IPS DF 19.7 (cell line): ENCODE measurements at places on chromosomes 11 and 22.

GRCh38 chr22:48473202-48473601 lies 1354.5 kb downstream of the BRD1 start:
- DNase-seq, result no peak

DNA sequence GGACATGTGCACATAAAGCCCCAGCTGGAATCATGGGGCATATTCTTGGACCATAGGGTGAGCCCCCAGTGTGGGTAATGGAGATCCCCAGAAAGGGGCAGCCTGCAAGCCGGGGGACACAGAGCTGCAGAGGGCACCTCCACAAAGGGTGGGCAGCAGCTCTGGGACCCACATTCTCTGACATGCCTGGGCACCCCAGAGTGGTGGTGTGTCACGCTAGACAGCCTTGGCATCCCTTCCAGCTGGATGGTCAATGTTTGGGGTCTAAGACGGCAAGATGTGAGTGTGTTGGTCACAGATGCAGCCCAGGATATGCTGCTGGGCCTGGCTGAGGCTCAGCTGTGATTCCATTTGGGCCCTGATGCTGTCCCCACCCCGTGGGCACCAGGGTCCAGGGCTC lies 9.7 kb downstream of the ADORA2A start:
- no peak for DNase-seq

GRCh38 chr22:40894417-40894816 lies 32.5 kb upstream of the DNAJB7 start:
- no peak for DNase-seq

- no peak for DNase-seq
Observed at GRCh38 chr22:26481112-26481693, 2.4 kb downstream of the HPS4 start.

DNA sequence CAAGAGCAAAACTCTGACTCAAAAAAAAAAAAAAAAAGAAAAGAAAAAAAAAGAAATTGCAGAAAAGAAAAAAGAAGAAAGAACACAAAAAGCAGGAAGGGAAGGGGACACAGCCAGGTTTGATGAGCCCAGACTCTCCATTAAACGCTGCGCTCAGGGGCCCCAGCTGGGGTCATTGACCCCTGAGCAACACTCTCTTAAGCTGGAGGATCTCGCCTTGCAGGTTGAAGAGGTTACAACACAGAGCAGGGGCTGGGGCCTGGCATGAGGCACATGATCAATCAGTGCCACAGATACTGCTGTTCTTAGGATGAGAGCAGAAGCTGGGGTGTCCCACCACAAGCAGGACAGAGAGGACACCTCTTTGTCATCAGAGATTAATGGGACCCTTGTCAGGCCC lies 7.8 kb downstream of the FGF3 start:
- DNase-seq, result no peak

- no peak for DNase-seq
Observed at GRCh38 chr11:94046796-94047195, 25.6 kb downstream of the HEPHL1 start.

GRCh38 chr11:10108915-10109680 lies 184.9 kb downstream of the SBF2 start:
- DNase-seq, result no peak

- DNase-seq, result no peak
Observed at GRCh38 chr22:49954991-49955580, 5.5 kb upstream of the PIM3 start.

GRCh38 chr11:121467965-121468364 lies 15.2 kb upstream of the SORL1-AS1 start:
- no peak for DNase-seq

GRCh38 chr22:35449829-35450689 lies 50.1 kb downstream of the MCM5 start:
- DNase-seq, result no peak

- no peak for DNase-seq
Observed at GRCh38 chr11:130815097-130815802, 101.0 kb downstream of the SNX19 start.

- no peak for DNase-seq
Observed at GRCh38 chr11:134433806-134434205, 21.8 kb upstream of the B3GAT1 start.

- DNase-seq, result no peak
Observed at GRCh38 chr11:2558861-2559526, 114.2 kb downstream of the KCNQ1 start.

- DNase-seq, result no peak
Observed at GRCh38 chr11:70611821-70612220, 213.5 kb downstream of the CTTN start.

- no peak for DNase-seq
Observed at GRCh38 chr11:1235901-1236315, 13.0 kb downstream of the MUC5B start.

- DNase-seq, result no peak
Observed at GRCh38 chr22:28601915-28602314, 77.7 kb downstream of the TTC28 start.

DNA sequence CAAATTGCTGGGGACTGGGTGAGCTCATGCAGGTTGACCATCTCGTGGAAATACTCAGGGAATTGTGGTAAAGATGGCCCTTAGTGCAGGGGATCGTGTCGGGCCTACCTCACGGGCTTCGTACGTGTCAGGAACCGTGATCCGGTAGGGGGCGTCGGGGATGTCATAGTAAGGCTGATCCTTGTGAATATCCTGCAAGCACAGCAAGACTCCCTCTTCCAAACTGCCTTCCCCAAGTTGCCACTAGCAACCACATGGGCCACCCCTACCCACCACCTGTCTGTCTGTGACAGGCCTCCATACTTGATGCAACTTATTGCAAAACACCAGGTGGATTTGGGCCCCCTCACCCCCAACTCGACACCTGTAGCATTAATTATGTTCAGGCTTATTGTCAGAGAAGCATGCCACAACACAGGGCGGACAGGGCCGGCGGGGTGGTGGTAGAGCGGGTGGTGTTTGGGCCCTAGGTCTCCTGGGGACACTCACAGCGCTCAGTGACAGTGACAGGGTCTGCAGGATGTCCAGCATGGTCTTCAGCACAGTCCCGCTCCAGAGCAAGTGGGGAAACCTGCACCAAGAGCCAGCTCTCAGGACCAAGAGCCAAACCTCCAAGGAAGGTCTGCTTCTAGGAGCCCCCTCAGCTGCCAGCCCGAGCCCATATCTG lies 22.6 kb upstream of the SERPIND1 start:
- DNase-seq, result no peak

- no peak for DNase-seq
Observed at GRCh38 chr11:17014321-17014832, at the start of gene PLEKHA7. Gene PLEKHA7 (minus strand): TSS chr11:17014414. CDS start chr11:17014401, 13 bp downstream.

DNA sequence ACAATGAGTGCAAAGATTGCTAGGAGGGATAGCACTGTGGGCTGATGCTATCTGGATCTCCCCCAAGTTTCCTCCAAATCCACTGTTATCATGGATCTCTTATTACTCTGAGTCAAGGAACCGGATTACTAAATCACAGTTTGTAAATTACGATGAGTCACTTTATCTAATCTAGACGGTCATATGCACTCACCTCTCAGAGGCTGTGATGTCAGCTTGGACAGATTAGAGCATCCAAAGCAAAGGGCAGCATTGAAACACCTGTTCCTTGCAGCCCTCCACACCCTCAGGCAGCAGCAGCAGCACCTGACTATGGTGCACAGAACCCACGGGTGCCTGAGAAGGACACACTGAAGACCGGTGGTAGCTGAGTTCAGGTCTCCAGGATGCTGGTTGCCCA lies 14.0 kb upstream of the POU2AF1 start:
- DNase-seq, result no peak

DNA sequence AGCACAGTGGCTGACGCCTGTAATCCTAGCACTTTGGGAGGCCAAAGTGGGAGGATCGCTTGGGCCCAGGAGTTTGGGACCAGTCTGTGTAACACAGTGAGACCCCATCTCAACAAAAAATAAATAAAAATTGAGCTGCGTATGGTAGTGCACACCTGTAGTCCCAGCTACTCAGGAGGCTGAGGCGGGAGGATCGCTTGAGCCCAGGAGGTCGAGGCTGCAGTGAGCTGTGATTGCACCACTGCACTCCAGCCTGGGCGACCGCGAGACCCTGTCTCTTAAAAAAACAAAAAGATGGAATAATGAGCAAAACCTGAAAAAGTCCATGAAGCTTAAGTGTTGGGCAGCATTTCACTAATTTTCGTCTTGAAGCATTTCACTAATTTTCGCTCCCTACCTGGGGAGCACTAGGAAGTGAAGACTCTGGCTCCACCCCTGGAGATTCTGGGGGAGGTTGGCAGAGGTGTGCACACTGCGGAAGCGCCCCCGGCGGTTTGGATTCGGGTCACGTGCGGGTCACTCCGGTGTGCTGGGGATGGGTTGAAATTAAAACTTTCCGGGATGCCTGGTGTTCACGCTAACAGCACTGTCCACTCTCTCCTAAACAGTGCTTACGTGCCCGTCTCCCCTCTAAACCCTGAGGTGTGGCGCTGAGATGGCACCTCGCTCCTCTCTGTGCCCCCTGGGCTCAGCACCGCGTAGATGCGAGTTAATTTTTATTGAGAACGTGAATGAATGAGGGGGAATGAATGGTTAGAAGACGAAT lies 906 bp upstream of the NAA40 start:
- no peak for DNase-seq

- DNase-seq, result peak; percentile 20
Observed at GRCh38 chr11:92149996-92150395, 74.6 kb upstream of the FAT3 start.

- no peak for DNase-seq
Observed at GRCh38 chr11:123169821-123170220, 25.2 kb downstream of the CLMP start.

DNA sequence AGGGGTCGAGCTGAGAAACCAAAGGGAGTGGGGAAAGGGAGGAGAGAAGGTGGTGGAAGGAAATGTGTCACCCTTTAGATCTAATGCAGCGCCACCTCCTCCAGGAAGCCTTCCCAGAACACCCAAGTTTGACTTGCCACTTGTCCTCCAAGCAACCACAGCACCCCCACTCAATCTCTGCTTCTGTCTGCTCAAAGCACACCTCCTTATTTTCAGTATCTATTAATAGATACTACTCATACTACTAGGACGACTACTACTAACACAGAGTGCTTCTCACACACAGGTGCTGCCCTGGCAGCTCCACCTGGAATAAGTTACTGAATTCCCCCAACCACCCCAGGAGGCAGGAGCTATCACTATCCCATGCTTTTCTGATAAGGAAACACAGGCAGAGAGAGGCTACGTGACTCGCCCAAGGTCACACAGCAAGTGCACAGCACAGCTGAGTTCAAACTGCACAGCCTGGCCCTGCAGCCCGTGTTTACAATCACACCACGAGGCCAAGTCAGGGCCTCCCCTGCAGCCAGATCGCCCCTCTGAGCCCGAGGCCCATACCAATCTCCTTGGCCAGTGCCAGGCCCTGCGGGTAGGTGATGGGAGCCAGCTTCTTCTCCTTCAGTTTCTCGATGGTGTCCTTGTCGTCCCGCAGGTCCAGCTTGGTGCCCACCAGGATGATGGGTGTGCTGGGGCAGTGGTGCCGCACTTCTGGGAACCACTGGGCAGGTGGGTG lies 13.2 kb downstream of the RAC2 start:
- no peak for DNase-seq

GRCh38 chr11:94106716-94107115 lies 21.9 kb upstream of the PANX1 start:
- no peak for DNase-seq

- no peak for DNase-seq
Observed at GRCh38 chr11:105862736-105863367, 159.2 kb downstream of the MSANTD4 start.

DNA sequence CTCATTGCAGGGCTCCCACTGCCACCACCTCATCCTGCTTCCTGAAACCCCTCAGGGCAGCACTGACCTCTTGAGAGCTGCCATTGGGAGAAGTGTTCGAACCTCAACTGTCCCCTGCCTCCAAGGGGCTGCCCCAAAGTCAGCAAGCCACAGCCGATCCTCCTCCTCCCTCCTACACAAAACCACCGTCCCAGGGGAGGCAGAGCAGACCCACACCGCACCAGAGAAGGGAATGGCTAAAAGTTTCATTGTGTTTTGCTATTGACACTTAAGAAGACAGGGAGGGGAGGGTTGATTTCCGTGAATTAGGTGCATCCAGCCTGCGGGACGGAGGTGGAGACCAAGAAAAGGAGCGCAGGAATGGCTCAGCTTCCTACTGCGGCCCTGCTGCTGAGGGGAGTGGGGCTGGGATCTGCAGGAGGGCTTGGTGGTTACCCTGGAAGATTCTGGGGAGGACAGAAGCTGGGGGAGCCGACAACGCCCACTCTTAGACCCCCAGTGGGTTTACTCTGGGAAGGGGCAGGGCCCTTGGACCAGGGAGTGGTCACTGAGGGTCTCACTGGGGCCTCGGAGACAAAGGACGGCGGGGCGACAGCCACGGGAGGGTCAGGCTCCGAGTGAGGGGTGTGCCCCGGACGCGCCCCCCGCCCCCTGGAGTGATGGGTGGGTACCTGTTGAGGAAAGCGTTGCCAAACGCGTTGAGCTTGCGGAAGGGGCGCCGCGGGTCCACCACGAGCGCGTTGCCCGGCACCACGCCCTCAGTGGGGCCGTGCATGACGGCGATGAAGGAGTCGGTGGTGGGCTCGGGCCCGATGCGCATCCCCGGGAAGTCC lies 815 bp downstream of the EHD1 start:
- DNase-seq, result no peak

- DNase-seq, result no peak
Observed at GRCh38 chr11:46485856-46486443, 94.4 kb upstream of the CHRM4 start.

DNA sequence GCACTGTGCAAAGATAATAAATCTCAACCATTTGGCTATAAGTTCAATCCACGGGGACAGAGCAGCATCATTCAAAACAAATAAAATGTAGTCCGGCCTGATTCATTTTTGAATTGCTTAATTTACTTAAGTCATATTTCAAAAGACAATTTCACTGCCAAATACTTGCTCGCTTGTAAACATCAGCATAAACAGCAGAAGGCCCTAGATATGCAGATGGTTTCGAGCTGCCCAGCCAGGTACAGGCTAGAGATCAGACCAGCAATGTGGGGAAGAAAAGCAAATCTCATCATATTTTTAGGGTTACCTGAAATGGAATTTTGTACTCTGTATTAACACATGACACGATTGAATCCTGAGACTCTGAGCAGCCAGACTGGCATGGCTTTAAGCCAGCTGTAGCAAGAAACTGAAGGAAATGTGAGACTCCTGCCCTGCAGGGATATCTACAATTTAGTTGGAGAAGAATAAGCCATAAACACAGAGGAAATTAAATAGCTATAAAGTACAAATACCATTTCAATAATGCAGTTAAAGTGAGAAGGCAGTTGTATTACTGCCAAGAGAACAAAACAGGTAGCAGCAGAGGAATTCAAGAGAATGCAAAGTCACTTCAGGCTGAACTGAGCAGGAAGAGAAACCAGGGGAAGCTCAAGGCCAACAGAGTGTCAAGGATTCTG lies 440.3 kb downstream of the ETS1 start:
- no peak for DNase-seq

GRCh38 chr11:128354476-128354875 lies 232.9 kb downstream of the ETS1 start:
- DNase-seq, result no peak

GRCh38 chr22:17083811-17084441 lies 874 bp upstream of the IL17RA start:
- no peak for DNase-seq

DNA sequence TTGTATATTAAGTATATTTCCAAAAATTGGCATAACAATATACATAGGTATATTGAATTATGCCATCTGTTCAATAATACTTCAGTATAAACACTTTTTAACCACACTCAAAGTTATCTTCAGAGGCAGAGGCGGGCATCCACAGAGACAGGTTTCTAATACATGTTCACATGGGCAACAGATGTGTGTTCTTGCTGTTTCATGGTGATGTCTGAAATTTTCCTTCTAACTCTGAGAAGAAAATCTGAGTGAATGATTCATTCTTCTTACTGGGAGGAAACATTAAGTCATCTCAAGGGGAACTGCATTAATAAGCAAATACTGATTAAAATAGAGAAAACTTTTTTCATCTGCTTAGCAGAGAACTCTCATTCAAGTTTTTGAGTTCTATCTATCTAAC lies 1074.5 kb downstream of the LRRC4C start:
- DNase-seq, result no peak
